ENCODE measurements at places on chromosomes 2 and 18.

DNA sequence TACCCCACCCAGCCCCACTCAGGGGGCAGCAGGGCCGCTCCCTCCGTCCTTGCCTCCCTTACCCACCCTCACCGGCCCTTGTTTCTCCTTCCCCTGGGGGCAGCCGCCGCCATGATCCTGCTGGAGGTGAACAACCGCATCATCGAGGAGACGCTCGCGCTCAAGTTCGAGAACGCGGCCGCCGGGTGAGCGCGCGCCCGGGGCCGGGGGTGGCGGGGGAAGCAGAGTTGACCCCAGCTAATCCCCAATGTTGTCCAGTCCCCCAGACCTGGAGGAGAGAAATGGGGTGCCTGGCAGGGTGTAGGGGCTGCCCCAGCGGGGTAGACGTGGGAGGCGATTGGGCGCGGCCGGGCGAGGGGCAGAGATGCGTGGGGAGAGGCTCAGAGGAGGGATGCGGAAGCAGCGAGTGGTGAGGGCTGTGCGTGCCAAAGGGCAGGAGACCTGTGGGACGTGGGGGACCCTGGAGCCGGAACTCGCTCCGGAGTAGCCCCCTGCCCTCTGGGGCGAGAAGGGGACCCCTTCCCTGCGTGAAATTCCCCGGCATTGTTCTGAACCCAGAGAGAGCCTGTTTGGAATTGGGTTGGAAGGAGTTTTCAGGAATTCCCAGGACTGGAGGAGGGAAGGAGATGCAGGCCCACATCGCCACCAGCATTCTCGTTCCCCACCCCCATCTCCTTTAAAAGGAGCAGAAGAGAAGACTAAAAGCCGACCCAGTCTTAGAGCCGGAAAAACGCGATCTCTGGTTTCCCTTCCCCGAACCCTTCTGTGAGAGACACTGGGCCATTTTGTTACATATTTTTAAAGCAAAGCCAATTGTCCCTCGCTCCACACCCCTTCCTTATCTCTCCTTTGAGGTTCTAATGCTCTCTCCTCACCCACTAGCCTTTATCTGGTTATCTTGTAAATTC, 625 bp downstream of the ARPC2 start:
- DNase-seq: peak; percentile 30

- no peak for DNase-seq
Observed at GRCh38 chr2:46173636-46174250, 123.5 kb upstream of the EPAS1 start.

DNA sequence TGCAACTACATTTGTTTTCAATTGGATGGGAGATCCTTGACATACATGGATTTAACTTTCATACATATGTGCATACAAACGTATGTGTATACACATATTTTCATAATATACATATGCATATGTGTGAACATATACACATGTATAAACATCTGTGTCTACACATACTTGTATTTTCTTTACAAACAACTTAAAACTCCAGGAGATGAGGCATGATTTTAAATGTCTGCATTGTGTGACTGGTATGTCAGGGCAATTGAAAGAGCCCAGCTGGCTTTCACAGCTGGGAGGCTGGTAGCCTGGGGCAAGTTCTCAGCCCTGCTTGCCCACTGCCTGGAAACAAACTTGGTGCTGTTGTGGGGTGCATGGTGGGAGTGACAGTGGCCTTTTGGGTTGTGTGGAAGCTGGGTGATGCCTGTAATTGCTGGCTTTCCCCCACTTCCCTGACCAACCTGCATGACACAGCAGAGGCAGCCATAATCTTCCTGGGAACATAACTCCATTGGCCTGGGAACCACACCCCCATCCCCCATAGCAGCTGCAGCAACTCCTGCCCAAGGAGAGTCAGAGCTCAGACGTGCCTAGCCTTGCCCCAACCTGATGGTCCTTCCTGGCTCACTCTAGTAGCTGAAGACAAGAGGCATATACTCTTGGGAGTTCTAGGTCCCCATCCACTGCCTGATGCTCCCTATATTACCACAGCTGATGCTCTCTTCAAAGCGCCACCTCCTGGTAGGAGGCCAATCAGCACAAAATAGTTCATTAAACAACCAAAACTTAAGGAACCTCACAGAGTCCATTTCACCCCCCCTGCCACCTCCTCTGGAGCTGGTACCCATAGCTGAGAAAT, 158.3 kb downstream of the CERS6 start:
- DNase-seq: no peak

- DNase-seq: no peak
Observed at GRCh38 chr2:178374865-178375264, 76.1 kb downstream of the PRKRA start.

DNA sequence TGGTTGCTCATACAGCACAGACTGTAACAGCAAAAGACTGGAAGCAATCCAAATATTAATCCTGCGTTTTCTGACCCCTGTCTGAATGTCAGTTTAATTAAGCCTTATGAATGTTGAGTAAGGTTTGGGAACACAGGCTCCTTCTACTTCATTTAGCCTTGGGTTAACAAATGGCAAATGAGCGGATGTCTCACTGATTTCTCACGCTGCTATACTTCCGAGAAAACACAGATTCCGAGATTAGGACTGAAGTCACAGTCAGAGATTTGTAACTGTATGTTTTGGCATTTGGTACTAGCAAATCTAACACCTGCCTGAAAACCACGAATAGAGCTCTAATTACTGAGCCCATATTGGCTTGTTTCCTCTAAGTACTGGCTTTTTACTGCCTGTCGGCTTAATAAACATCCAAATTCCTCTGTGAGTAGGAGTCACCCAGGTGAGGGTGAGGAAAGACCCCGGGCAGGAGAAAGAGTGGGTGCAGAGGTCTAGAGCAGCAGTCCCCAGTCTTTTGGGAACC, 10.6 kb downstream of the MC5R start:
- no peak for DNase-seq

DNA sequence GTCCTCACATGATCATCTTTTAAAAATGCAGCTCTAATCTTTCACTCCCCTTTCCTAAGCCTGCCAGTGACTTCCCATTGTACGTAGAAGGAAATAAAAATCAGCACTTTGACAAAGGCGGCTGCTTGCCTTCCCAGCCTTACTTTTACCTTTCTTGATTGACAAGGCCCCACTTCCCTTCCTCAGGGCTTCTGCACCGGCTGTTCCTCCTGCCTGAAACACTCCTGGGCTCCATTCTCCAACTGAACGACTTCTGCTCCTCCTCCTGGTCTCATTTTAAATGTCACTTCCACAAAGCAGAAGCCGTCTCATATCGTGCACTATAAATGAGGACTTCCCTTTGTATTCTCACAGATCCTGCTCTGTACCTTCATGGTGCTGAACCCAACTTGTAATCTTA, 56.1 kb downstream of the OSBPL6 start:
- DNase-seq: no peak
